ENCODE measurements at places on chromosomes 1 and 21.

DNA sequence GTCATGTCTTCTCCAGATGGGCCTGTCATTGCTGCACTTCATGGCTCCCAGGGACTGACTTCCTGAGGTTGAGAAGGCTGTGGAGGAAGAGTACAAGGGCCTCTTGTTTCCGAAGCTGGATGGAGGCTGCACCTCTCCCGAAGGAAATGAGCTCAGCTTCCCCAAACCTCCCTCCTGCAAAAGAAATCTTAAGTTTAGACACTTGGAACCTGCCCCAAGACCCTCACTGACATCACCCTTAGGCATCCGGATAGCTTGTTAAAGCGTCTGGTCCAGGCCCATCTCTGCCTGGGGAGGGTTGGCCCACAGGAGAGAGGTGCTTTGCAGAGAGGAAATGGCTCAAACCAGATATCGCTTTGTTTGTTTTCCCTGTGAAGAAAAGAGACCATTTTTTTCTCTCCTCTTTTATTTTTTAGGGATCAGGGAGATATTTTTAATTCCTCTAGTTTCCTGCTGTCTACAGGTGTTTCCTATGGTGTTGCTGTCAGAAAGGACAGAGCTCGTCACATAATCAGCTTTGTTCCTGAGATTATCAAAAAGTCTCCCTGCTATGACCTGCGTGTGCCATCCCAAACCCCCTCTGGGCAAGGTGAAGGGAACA, 25.0 kb downstream of the RCSD1 start:
- no peak overlapping the region for H3K4me3 ChIP-seq
- no peaks in the 10 kb centered on the region for H3K27me3 ChIP-seq
- no peaks in the 10 kb centered on the region for H3K4me1 ChIP-seq
- DNase-seq, result no peak

DNA sequence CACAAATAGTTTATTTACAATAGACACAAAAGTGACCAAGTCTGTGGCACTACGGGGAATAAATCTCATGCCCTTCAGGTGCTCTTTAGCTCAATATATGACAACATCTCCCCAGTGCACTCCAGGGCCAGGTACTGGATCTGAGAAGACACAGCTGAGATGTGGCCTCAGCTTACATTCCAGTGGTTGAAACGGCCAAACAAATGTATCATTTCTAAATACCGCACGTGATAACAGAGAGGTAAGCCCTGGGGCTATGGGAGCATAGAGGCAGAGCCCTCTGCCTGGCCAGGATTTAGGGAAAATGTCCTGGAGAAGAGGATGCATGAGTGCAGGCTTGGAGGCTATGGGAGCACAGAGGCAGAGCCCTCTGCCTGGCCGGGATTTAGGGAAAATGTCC, 630.5 kb downstream of the SMYD3 start:
- no peak for DNase-seq
- no peaks in the 10 kb centered on the region for H3K27me3 ChIP-seq
- H3K4me1 ChIP-seq, result no peaks in the 10 kb centered on the region
- no peak overlapping the region for H3K4me3 ChIP-seq

- no peak overlapping the region for H3K27ac ChIP-seq
- H3K4me1 ChIP-seq, result no peaks in the 10 kb centered on the region
- no peak for DNase-seq
Measured at GRCh38 chr1:181219938-181220337, 131.4 kb downstream of the IER5 start.

GRCh38 chr1:170305777-170306512, 160.2 kb downstream of the NTMT2 start:
- no peak overlapping the region for H3K4me3 ChIP-seq
- no peak overlapping the region for H3K27ac ChIP-seq
- no peaks in the 10 kb centered on the region for H3K36me3 ChIP-seq
- H3K4me1 ChIP-seq, result no peaks in the 10 kb centered on the region

DNA sequence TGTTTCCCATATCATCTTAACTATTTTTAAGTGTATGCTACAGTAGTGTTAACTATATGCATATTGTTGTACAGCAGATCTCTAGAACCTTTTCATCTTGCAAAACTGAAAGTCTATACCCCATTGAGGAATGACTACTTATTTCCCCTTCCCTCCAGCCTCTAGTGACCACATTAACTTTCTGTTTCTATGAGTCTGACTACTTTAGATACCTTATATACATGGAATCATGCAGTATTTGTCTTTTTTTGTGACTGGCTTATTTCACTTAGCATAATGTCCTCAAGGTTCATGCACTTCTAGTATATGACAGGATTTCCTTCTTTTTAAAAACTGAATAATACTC, 96.5 kb upstream of the BTG3 start:
- H3K4me3 ChIP-seq, result no peak overlapping the region
- no peaks in the 10 kb centered on the region for H3K36me3 ChIP-seq
- H3K27me3 ChIP-seq, result no peaks in the 10 kb centered on the region
- no peak overlapping the region for H3K27ac ChIP-seq

GRCh38 chr1:165543532-165544438, at the start of gene LRRC52:
LRRC52 (plus strand) TSS chr1:165544000; CDS start chr1:165544297, 297 bp downstream.
- H3K27me3 ChIP-seq, result peaks cover 6% of the 10 kb centered on the region
- peak; percentile 23 for DNase-seq
- no peak within 1 kb of the TSS for H3K27ac ChIP-seq
- H3K4me3 ChIP-seq, result no peak within 1 kb of the TSS
- no peaks in the 10 kb centered on the region for H3K36me3 ChIP-seq
- H3K4me1 ChIP-seq, result no peaks in the 10 kb centered on the region

- peak overlapping the region; percentile 29 for H3K4me3 ChIP-seq
- peak overlapping the region; percentile 93 for H3K27ac ChIP-seq
- H3K36me3 ChIP-seq, result peaks cover 7% of the 10 kb centered on the region
- H3K4me1 ChIP-seq, result peaks cover 12% of the 10 kb centered on the region
Measured at GRCh38 chr1:67815303-67816094, 17.8 kb downstream of the GNG12 start.

DNA sequence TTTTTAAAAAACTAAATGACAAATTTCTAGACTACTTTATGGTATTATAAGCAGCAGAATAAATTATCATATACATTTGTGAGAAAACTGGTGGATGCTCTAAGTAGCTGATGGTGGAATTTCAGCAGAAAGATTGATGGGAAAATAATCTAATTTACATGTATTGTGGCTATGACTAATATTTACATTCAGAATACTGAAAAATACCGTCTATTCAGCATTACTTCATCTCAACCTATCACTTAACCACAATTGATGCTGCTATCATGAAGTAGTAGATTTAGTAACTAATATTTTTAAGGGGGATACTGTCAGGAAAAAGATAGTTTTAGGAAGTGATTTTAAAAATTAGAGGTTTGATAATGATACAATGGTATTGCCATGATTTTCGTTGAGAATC, 137.9 kb downstream of the IFI44 start:
- no peaks in the 10 kb centered on the region for H3K27me3 ChIP-seq
- no peaks in the 10 kb centered on the region for H3K4me1 ChIP-seq
- H3K4me3 ChIP-seq, result no peak overlapping the region
- no peaks in the 10 kb centered on the region for H3K36me3 ChIP-seq
- no peak overlapping the region for H3K27ac ChIP-seq
- DNase-seq, result no peak

DNA sequence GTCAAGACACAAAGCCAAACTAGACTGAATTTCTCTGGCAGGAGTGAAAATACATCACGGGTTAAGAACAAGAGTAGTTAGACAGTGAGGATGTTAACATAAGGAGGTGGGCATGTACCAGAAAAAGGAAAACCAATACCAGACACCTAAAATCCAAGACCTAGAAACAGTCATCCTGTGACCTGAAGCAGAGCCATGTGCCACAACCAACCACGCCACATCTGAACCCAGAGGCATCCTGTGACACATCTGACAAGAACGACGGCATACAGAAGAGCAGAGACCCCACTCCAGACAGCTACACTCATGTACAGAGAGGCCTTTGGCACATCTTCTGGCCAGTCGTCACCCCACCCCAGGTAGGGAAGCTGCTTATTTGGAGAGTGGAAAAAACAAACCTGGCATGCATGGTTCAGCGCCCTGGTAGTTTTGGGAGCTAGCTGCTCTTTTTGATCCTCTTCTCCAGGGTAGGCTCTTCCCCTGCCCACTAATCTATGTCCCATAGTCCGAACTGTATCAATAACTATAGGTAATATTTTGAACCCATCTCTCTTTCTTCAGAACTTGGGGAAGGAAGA, 72.1 kb downstream of the SLC45A1 start:
- no peak overlapping the region for H3K4me3 ChIP-seq
- no peaks in the 10 kb centered on the region for H3K27me3 ChIP-seq
- peaks cover 9% of the 10 kb centered on the region for H3K4me1 ChIP-seq
- H3K27ac ChIP-seq, result no peak overlapping the region
- DNase-seq, result no peak

- no peaks in the 10 kb centered on the region for H3K27me3 ChIP-seq
- H3K4me3 ChIP-seq, result no peak overlapping the region
- H3K36me3 ChIP-seq, result peaks cover 58% of the 10 kb centered on the region
- DNase-seq, result no peak
Measured at GRCh38 chr1:3642919-3643675, 6.8 kb downstream of the WRAP73 start.

DNA sequence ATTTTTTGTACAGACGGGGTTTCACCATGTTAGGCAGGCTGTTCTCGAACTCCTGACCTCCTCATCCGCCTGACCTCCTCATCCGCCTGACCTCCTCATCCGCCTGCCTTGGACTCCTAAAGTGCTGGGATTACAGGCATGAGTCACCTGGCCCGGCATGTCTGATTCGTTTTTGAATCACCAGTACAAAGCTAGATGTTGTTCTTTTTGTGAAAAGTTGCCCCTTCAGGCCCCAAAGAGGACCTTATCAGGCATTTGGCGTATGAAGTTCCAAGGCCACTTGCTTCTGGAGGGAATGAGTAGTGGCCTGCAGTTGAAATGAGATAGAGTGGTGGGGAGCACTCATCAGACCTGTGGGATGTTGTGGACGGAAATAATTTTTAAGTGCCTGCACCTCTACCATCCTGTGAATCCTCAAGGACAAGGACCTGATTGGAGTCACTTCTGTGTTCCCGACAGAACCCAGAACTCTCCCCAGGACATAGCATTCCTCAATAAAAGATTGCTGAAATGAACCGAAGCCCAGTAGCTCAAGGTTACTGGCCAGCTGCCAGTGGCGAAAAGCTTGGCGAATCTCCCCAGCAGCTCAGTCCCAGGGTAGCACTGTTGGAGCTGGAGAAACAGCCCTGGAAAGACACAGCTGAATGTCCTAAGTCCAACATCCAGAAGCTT, 50.1 kb downstream of the NDUFS5 start:
- H3K4me1 ChIP-seq, result no peaks in the 10 kb centered on the region
- no peaks in the 10 kb centered on the region for H3K27me3 ChIP-seq
- H3K4me3 ChIP-seq, result no peak overlapping the region
- H3K36me3 ChIP-seq, result no peaks in the 10 kb centered on the region

- H3K27ac ChIP-seq, result no peak overlapping the region
- H3K36me3 ChIP-seq, result no peaks in the 10 kb centered on the region
- no peaks in the 10 kb centered on the region for H3K27me3 ChIP-seq
- no peak overlapping the region for H3K4me3 ChIP-seq
- H3K4me1 ChIP-seq, result no peaks in the 10 kb centered on the region
Measured at GRCh38 chr1:72432645-72433267, 150.4 kb upstream of the NEGR1 start.

DNA sequence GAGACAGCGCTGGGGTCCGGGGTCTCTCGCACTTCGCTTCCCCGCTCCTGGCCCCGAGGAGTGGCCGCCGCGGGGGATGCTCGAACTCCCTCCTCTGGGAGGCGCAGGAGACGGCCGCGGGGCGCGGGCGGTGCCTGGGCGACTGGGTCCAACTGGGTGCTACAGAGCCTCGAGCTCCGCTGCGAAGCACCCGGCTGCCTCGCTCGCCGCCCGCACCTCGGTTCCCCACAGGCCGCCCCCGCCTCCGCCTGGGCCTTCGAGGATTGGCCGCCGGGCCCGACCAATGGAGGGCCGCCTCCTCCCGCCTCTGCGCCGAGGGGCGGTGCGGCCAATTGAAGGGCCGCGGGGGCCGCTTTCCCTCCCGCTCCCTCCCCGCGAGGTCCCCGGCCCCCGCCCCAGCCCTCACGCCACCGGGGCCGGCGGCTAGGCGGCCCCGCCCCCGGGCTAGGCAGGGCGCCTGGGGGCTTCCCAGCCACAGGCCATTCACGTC, at the start of gene CNN3:
CNN3 (minus strand) TSS at position 196 of the 490 bp plus-strand sequence. CDS start 216 bp downstream, outside the sequence.
- H3K27me3 ChIP-seq, result peaks cover 27% of the 10 kb centered on the region
- H3K4me1 ChIP-seq, result peaks cover 5% of the 10 kb centered on the region
- H3K4me3 ChIP-seq, result peak within 1 kb of the TSS; percentile 74
- peak; percentile 93 for DNase-seq
- H3K27ac ChIP-seq, result peak within 1 kb of the TSS; percentile 92
- no peaks in the 10 kb centered on the region for H3K36me3 ChIP-seq

All from small intestine (tissue), 16 donors.